Mesenchymal stem cell (in vitro differentiated cells and primary cell): ENCODE measurements at places on chromosomes 1 and 21.
A peak's percentile ranks its signal among the peaks of the same experiment; 100 is the strongest.

- DNase-seq = no peak
These were observed 656.7 kb downstream of the AJAP1 start for GRCh38 chr1:5311147-5311546.

DNA sequence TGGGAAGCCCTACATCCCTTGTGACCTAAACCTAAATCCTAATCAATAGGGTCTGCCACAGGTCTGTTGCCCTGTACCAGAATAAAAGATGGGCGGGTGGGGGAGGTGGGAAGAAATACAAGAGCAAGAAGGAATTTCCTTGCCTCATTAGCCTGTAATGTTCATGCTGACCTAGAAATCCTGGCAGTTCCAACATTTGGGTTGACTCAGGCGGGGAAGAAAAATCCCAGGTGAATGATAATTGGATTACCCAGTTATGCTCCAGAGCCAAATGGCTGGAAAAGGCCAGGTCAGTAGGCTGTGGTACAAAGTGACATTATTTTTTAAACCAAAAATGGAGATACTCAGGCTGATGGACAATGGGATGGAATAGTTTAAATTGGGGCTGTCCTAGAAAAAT, 27.3 kb upstream of the A3GALT2 start:
- no peak for DNase-seq

- peak; percentile 55 for DNase-seq
These were observed 46.7 kb upstream of the PCBP3 start for GRCh38 chr21:45596704-45597318.

DNA sequence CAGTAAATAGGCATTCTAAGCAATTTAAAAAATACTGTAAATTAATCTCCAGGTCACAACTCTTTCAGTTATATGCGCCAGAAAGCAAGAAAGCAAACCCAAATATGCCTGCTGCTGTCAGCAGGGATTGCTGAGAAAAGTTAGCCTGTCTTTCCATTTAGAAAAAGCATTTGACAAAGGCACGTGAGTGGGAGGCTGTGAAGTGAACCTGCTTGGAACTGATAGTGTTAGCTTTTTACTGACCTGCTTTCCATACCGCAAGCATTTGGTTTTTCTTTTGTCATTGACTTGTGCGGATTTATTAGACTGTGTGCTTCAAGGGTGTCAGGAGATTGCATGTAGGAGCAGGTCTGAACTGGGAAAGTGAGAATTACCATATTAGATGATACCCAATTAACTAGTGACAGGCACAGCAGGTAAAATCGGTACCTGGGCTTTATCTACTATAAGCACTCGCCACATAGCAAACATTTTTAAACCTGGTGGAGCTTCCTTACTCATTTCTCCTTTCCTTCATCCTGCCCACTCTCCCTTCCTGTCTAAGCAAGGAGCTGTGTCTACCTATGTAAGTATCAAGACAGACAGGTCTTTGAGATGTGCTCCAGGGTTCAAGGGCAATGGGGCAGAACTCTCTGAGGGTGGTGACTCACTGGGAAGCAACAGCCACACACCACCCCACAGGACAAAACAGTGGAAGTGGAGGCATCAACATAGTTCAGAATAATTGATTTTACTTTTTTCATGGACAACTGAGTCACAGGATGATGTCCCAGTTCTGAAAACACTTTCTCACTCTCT, 323.9 kb downstream of the DISC1 start:
- DNase-seq = no peak

DNA sequence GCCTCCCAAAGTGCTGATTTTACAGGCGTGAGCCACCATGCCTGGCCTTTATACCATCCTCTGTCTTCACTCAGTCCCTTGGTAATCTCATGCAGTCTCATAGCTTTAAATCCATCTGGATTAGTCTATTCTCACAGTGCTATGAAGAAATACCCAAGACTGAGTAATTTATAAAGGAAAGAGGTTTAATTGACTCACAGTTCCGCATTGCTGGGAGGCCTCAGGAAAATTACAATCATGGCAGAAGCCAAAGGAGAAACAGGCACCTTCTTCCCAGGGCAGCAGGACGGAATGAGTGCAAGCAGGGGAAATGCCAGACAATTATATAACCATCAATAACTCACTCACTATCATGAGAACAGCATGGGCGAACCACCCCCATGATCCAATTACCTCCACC, 49.1 kb upstream of the CPLANE2 start:
- DNase-seq = no peak

DNA sequence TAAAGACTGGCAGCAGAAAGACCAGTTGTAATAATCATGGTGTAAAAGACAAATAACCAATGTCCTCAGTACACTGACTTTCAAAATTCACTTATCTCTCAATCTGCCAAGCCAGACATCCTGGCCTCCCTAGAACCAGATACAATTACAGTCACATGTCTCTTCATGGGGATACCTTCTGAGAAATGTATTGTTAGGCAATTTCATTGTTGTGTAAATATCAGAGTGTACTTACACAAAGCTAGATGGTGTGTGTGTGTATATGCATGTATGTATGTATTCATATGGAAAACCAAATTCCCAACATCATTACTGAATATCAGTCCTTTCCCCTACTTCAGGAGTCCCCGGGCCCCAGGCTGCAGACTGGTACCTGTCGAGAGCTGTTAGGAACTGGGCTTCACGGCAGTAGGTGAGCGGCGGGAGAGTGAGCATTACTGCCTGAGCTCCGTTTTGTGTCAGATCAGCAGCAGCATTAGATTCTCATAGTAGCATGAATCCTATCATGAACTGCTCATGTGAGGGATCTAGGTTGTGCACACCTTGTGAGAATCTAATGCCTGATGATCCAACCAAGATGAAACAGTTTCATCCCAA, 65.3 kb upstream of the ZNF326 start:
- DNase-seq = no peak

DNA sequence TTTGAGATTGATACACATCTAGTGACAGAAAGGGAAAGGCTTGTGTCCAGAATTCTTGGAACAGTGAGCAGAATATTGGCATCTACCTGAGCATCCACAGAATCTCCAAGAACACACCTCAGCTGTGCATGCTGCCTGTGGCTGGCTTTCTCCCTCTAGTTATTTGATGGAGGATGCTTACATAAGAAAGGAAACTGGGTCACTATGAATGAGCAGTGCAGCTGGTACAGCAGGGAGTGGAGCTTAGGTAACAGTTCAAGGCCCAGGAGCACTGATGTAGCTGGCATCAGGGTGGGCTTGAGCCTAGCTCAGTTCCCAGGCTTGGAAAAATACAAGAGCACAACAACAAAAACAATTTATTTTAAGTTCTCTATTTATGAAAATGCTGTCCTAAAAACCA, 26.3 kb downstream of the RGS8 start:
- DNase-seq = no peak

DNA sequence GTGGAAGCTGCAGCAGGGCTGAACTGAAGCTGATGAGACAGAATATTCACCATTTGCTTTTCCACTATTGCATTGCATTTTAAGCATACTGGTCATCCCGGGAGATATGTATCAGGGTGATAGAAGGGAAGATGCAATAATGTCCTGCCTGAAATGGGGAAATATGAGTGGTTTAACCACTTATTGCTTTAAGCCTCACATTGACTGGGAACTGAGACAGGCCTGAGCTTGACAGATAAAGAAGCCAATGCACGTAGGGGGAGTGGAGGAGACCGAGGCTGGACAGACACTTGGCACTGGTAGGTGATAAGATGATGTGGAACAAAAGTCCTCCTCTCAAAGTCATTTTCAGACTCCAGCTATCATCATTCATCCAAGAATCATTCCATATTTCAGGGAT, 911.7 kb upstream of the NCAM2 start:
- no peak for DNase-seq

- no peak for DNase-seq
These were observed 44.1 kb downstream of the FOXD2 start for GRCh38 chr1:47481936-47482335.

- DNase-seq = no peak
These were observed 115.7 kb downstream of the RGL1 start for GRCh38 chr1:183920651-183921050.

DNA sequence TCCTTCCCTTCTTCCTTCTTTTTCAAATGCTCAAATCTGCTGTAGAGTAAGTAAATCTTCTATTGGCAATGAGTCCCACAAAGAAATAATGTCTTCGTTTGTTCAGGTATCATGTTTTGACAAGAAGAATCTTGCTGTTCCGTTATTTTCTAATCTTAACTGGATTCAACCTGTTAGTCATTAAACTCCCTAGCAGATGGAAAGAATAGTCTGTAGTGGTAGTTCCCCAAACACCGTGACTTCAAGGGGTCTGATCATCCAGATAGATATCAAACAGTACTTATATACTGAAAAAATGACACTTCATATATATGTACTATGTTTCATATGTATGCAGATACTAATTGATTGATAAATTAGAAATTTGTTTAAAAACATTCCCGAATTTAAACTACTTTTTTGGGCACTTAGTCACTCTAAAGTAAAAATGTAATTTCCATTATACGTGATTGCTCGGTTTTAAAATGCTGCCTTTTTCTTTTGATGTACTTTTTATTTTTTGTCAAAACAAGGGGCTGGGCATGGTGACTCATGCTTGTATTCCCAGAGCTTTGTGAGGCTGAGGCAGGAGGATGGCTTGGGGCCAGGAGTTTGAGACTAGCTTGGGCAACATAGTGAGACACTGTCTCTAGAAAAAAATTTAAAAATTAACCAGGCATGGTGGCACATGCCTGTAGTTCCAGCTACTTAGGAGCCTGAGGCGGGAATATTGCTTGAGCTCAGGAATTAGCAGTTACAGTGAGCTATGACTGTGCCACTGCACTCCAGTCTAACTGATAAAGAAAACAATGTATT, 335.7 kb upstream of the SNX7 start:
- DNase-seq = peak; percentile 86

GRCh38 chr1:235315173-235315572, 12.8 kb downstream of the ARID4B start:
- DNase-seq = no peak

DNA sequence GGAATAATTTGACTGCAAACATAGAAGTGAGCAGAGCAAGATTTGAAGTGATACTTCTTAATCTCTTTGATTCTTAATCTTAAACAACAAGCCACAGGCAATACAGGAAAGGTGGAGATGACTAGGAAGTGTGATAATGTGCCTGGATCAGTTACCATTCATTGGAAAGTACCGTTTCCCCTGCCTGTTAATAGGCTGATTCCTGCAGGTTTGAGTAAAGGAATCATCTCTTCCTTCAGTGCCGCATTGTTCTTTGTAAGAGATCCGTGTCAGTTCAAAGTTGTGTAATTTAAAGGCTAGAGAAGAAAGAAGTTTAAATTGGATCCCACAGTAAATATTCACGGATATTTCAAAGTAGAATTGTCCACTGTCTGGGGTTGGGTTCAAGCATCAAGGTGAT, 43.5 kb upstream of the BCL10 start:
- DNase-seq = no peak

- DNase-seq = no peak
These were observed 147.0 kb upstream of the COA6 start for GRCh38 chr1:234226113-234226818.

DNA sequence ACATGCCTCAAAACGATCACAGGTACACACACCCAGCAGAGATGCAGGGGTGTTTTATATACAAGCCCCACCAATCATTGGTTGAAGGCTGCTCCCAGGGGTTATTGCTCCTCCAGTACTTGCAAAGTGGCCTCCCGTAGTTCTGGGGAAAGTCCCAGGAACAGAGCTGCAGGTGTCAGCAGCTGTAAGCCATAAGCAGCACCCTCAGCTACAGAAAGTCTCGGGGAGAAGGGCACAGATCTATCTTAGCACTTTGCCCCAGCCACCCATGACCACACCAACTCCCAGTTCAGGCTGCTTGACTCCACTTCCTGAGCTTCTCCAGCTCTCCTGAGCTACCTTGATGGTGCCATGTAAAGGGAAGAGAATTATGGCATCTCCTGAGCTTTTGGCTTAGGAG, 222.7 kb upstream of the GJB5 start:
- no peak for DNase-seq

- DNase-seq = no peak
These were observed 23.1 kb upstream of the IGSF5 start for GRCh38 chr21:39721885-39722284.

GRCh38 chr1:197770243-197770642, 5.0 kb downstream of the DENND1B start:
- DNase-seq = no peak

GRCh38 chr1:18154430-18155194, 47.0 kb downstream of the IGSF21 start:
- no peak for DNase-seq

DNA sequence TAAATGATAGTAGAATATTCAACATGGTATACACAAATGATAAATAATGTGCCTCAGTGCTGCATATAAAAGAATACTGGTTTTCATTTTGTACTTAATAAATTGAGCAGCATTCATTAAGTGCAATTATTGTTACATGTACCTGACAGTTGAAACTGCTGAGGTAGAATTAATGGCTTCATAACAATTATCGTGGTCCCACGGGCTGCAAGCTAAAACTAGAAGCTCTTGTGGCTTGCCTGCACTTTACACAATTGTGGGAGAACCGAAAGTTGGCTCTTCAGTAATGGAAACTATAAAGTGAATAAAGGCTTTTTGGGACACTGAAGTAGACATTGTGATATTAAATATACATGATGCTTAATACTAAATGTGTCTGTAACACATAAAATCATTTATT, 23.2 kb downstream of the INSL5 start:
- no peak for DNase-seq

GRCh38 chr1:178530502-178530901, 17.6 kb downstream of the TEX35 start:
- peak; percentile 17 for DNase-seq

GRCh38 chr21:33334191-33334590, 9.4 kb downstream of the IFNAR1 start:
- DNase-seq = no peak

GRCh38 chr1:55670331-55671082, 455.3 kb upstream of the USP24 start:
- DNase-seq = peak; percentile 42

DNA sequence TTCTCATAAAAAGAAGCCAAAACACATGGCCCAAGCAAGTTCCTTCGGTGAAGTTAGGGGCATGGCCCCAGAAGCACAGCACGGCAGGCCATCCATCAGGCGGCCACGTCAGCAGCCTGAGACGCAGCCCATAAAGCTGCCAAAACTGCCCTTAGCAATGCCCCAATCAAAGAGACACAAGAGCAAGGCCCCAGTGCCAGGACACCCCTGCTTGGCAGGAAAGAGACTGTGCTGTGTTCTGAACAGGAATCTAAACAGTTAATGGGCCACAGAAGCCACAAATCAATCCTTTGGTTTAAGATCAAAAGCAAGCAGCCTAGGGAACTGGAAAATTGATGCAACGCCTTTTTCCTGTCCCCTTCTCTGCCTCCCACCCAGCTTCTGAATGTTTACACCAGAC, 497.0 kb upstream of the USP24 start:
- peak; percentile 84 for DNase-seq

GRCh38 chr1:221634606-221635005, 107.3 kb downstream of the DUSP10 start:
- peak; percentile 65 for DNase-seq

- no peak for DNase-seq
These were observed 107.9 kb downstream of the ZFYVE9 start for GRCh38 chr1:52249831-52250230.

GRCh38 chr1:100700586-100700985, 19.0 kb upstream of the VCAM1 start:
- peak; percentile 43 for DNase-seq

GRCh38 chr1:153685544-153686340, 7.3 kb downstream of the NPR1 start:
- no peak for DNase-seq

GRCh38 chr1:87335175-87335884, 6.7 kb downstream of the LMO4 start:
- peak; percentile 56 for DNase-seq

- no peak for DNase-seq
These were observed 3.2 kb downstream of the PGLYRP4 start for GRCh38 chr1:153345187-153346076.
